ENCODE measurements at places on chromosomes 5 and 9.

DNA sequence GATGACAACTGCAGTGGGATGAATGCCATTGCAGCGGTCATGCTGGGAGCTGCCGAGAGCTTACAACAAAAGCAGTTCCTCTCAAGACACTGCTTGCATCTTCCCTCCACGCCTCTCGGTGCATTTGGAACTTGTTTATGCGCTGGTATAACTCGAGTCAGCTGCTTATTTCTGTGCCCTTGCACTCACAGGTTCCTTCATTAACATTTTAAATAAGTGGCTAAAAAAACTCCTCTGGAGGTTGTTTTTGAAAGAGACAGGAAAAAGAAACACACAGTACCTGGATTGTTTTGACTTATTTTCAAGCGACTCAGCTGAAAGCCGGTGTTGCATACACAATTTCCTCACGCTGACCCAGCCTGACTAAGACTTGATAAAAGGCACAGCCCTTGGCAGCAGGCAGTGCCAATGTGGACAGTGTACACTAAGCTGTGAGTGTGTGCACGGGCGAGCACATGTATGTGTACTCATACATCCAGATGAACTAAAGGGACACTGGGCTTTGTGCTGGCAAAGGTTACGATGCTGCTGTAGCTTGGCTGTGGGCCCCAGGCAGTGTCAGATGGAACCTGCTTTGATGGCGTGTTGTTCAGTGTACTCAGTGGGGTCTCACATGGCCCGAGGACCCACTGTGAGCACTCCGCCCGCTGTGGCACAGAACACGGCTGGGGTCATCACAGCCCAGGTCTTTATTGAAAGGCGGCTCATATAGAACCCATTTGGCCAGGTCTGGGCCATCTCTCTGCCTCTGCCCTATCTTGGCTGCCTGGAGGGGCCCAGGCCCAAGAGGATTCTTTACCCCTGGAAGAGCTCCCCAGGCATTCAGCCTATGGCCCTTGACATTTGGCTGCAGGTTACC is 92.3 kb downstream of the ANKRD33B start:
- no peak for DNase-seq

DNA sequence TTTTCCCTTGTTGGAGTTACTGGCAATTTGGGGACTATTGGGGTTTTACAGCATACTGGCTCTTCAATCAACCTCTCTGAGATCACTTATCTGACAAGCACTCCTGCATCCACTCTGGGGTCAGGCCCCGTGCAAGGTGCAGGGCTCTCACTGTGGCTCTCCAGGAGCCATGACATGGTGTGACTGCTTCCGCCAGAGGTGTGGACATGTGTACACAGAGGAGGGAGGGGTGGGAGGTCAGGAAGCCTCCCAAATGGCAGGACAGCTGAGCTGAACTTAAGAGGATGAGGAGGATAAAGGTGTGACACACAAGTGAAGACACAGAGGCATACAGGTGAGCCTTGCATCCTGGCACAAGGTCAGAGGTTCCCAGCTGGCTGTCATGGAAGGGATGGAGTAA is 24.3 kb downstream of the SHB start:
- DNase-seq: no peak

GRCh38 chr9:132699956-132700355 is 29.7 kb downstream of the GTF3C4 start:
- DNase-seq: no peak

DNA sequence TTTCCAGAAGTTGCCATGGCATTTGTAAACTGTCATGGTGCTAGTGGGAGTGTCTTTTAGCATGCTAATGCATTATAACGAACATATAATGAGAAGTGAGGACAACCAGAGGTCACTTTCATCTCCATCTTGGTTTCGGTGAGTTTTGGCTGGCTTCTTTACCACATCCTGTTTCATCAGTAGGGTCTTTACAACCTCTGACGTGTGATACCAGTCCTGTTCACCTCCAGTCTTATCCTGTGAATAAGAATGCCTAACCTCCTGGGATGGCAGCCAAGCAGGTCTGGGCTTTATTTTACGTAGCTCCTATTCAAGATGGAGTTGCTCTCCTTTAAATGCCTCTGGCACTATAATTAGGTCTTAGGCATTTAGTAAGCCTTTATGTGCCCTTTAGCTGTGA is 20.4 kb upstream of the RFK start:
- no peak for DNase-seq

DNA sequence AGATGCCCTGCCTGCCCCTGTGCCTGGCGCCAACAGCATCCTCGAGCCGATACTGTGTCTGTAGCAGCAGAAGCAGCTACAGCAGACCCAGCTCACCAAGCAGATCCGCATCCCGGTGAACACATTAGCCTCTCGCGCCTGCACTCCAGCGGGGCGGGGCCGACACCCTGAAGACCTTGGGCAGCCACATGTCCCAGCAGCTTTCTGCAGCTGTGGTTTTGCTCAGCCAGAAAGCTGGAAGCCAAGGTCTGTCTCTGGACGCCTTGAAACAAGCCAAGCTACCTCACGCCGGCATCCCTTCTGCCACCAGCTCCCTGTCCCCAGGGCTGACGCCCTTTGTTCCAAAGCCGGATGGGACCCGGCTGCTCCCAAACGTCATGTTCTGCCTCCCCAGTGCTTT is 59.6 kb downstream of the ACTBL2 start:
- no peak for DNase-seq

GRCh38 chr5:168802337-168802736 is 223.2 kb upstream of the PANK3 start:
- DNase-seq: no peak

DNA sequence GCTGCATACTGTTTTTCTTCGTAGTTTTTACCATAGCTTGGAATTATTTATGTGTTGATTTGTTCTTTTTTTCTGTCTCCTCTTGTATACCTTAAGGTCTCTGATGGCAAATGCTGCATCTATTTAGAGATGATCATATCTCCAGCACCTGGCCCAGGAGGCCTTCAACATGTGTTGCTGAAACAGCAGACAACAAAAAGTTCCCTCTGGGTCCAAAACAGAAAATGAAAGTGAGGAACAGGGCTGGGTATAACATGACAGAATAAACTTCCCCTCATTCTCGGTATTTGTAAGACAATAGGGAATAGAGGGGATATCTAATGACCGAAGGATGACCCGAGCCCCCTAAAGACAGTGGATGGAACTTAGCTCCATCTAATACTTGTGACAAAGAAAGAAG is 22.7 kb upstream of the PCSK1 start:
- no peak for DNase-seq

DNA sequence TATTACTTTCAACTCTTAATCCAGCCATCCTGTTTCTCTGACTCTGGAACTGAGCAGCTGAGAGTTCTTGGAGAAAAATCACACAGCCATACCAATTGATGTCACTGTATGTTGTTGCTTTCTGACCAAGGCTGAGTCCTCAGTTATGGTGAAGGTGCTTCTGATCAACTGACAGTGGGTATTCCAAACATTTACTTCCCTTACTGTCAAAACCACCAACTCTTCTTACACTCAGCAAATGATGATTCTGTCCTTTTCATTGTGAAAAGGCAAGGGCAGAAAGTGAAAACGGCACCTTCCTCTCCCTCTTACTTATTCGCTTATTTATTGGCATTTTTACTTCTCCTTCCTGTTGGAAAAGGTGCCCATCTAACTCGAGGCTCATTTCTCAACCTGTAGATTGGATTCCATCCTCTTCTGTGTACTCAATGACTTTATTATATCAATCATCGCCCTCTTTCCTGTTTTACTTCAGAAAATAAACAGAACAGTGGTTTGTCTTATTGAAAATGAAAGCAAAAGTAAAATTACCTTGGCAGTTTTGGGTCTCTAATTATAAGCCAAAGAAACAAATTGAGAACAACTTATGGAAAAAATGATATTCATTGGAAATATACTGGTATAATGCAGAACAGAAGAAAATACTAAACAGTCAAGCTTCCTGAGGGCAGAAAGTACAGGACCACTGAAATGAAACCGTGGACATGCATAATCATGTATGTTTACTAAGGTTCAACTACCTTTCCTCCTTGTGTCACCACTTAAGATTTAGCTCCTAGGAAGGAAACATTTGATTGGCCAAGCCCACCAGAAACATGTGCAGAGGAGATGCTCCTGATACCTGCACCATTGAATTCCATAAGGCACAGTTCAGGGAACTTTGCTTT is 104.5 kb upstream of the CHD1 start:
- DNase-seq: no peak

- no peak for DNase-seq
Measured at GRCh38 chr9:107933516-107933915, 443.9 kb upstream of the KLF4 start.

DNA sequence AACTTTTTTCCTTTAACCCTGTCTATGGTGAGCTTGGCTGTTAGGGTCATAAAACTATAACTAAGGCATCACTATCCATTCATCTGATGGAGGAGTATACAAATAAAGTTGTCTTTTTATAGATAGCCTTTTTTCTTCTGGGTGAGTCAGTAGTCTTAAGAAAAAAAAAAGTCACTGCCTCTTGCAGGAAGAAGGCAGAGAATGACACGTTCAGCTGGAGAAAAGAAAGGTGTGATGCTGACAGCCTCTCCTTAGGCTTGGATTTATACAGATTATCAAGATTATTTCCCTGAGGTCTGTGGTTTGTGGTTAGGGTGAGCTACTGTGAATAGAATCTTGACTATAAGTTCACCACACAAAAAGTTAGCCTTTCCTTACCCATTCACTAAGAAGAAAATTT is 23.0 kb downstream of the EPB41L4B start:
- DNase-seq: no peak

DNA sequence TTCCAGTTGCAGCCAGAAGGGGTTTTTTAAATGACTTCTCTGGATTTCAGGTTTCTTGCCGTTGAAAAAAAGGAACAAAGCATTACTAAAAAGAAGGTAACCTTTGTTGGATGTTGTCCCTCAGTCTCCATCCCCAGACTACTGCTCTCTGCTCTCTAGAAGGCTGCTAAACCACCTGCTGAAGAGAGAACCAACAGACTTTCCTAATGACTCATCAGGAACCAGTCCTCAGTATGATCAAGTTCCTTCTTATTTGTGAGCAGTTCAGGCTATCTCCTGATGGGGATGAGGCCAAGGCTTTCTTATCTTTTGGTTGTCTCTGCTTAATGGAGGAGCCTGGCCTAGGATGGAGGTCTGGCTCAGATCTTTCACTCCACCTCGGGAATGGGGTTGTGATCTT is 4.1 kb downstream of the KIF4B start:
- no peak for DNase-seq

GRCh38 chr5:127101533-127101932 is 28.2 kb upstream of the C5orf63 start:
- DNase-seq: no peak

DNA sequence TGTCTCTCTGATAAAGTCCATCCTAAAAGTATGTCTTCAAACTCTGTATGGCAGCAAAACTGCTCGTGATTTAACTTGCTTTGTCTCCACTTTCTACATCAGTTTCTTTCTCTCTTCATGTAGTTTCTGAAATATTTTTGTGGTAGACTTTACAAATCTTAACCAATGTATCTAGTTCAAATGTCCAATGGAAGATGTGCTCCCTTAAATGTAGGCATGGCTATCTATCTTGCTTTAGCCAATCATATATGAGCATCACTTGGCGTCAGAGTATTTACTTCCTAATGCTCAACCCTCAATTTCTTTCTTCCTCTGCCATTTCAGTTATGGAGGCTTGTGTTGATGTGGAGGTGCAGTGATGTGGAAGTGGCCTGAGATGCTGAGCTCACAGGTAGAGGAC is 206.1 kb upstream of the ZNF608 start:
- DNase-seq: no peak

GRCh38 chr9:107669422-107669821 is 179.9 kb upstream of the KLF4 start:
- no peak for DNase-seq

- no peak for DNase-seq
Measured at GRCh38 chr9:113886026-113886369, 9.9 kb downstream of the ZNF618 start.

DNA sequence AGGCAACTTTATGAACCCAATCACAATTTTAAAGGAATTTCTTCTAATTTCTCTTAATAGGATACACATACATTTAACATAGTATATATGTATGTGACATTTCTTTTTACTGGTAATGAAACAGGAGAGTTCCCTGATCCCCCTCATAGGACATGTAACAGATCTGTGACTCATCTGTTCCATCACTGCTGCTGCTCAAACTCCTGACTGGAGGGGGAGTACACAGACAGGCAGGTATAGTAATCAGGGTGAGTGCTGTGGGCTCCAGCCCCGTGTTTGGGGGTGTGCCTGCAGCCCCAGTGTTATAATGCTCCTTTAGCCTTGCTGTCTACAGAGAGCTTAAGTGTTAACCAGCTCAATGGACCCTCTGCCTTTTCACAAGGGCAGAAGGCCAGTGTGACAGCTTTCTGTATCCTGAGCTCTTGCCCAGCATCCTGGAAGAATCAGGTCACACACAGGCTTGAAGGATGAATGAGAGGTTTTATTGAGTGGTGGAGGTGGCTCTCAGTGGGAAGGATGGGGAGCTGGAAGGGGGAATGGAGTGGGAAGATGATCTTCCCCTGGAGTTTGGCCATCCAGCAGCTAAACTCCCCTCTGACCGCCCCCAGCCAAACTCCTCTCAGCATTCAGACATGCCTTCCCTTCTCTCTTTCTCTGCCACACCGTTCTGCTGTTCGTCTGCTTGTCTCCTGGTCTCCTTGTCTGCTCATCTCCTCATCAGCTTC is 161.3 kb downstream of the ZNF608 start:
- DNase-seq: no peak

GRCh38 chr9:130780865-130781504 is 54.1 kb upstream of the ABL1 start:
- DNase-seq: no peak

GRCh38 chr5:179699616-179700237 is 960 bp downstream of the CANX start:
- no peak for DNase-seq

DNA sequence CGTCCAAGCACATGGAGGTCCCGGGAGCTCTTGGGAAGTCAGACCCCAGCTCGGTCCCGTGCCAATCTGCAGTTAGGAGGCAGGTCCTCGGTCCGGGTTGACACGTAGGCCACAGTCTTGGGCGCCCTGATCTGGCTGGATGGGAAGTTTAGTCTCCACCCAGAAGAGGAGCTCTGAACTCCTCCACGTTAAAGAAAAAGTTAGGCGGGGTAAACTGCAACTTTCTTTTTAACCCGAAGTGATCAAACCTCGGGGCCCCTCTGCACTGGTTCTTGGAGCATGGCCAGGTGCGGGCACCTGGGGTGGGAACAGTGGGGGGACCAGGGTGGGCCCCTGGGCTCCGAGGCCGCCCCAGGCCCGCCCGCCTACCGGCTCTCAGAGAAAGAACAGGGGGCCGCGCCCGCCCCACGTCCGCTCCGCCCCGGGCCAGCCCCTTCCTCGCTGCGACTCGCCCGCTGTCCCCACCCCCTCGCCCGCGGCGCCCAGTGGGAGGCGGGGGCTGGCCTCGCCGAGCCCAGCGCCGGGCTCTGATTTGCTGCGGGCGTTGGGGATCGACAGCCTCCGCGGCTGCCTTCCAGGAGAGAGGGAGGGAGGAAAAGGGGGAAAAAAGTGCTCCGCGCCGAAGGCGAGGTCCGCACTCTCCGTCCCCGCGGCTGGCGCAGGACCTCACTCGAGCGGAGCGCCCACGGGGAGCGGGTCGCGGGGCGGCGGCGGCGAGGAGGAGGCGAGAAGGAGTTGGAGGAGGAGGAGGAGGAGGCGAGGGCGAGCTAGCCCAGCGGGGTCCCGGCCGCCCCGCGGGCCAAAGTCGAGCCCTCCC is at the start of gene COL5A1:
COL5A1 (plus strand) TSS at position 631 of the 817 bp plus-strand sequence. CDS start 385 bp downstream, outside the sequence.
- no peak for DNase-seq

- no peak for DNase-seq
Measured at GRCh38 chr5:33679791-33680190, 212.0 kb downstream of the ADAMTS12 start.
